ENCODE measurements at places on chromosomes 6 and 20. TPM values are rescaled to one million over a fixed set of nuclear protein-coding genes. Genes with fewer than 3 reads are reported as not detected.
A peak's percentile ranks its signal among the peaks of the same experiment; 100 is the strongest.

- H3K4me3 ChIP-seq: no peak overlapping the region
- no peak overlapping the region for H3K27ac ChIP-seq
- H3K4me1 ChIP-seq: no peaks in the 10 kb centered on the region
- DNase-seq: no peak
- H3K27me3 ChIP-seq: no peaks in the 10 kb centered on the region
Observed at GRCh38 chr6:13419422-13420195, 67.8 kb downstream of the GFOD1 start.

GRCh38 chr20:38181207-38181801 is 16.2 kb upstream of the TGM2 start:
- no peak overlapping the region for H3K4me3 ChIP-seq
- peaks cover 56% of the 10 kb centered on the region for H3K4me1 ChIP-seq
- peak overlapping the region; percentile 47 for H3K27ac ChIP-seq
- peak; percentile 36 for DNase-seq
- H3K36me3 ChIP-seq: no peaks in the 10 kb centered on the region

Gene ATXN1
- total RNA-seq: 27.0 TPM

Gene SPAG4
- 7.9 TPM for total RNA-seq

- no peaks in the 10 kb centered on the region for H3K27me3 ChIP-seq
- H3K4me1 ChIP-seq: peaks cover 28% of the 10 kb centered on the region
- no peak for DNase-seq
- H3K27ac ChIP-seq: no peak overlapping the region
- H3K36me3 ChIP-seq: no peaks in the 10 kb centered on the region
Observed at GRCh38 chr6:138814179-138814834, 18.4 kb downstream of the ECT2L start.

Gene MCHR2
- not detected for total RNA-seq

Gene NKX2-4
- total RNA-seq: not detected

DNA sequence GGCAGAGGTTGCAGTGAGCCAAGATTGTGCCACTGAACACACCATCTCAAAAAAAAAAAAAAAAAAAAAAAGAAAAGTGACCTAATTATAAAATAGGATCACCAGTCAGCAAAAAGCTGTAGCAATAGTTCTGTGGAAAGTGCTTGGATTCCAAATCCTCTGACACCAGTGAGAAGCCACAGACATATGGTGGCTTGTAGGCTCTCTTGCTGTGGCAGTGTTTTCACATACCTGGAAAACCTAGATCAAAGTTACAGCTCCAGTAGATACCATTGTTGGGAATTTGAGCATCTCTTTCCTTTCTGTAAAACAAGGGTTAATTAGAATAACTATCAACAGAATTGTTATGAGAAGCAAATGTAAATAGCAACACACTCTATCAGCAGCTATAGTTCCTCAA is 4.1 kb downstream of the CCDC170 start:
- H3K36me3 ChIP-seq: no peaks in the 10 kb centered on the region
- peaks cover 6% of the 10 kb centered on the region for H3K4me1 ChIP-seq
- H3K4me3 ChIP-seq: no peak overlapping the region
- no peak for DNase-seq
- H3K27ac ChIP-seq: no peak overlapping the region
- H3K27me3 ChIP-seq: peaks cover 20% of the 10 kb centered on the region

Gene PERP
- total RNA-seq: 42.5 TPM

Gene KIF25
- total RNA-seq: not detected

- no peak overlapping the region for H3K27ac ChIP-seq
- H3K36me3 ChIP-seq: no peaks in the 10 kb centered on the region
- H3K27me3 ChIP-seq: peaks cover 7% of the 10 kb centered on the region
- 0 out of 2 replicates have a peak, but pooled peaks cover 8% of the 10 kb centered on the region for H3K4me1 ChIP-seq
- no peak for DNase-seq
- no peak overlapping the region for H3K4me3 ChIP-seq
Observed at GRCh38 chr20:54188132-54188849, 14.5 kb upstream of the CYP24A1 start.
